ENCODE measurements at places on chromosomes 6 and 20. TPM values are rescaled to one million over a fixed set of nuclear protein-coding genes. Genes with fewer than 3 reads are reported as not detected.

PDE10A gene
- total RNA-seq = not detected

NKAIN2 gene
- total RNA-seq = not detected

GLP1R gene
- total RNA-seq = 0.12 TPM

HLA-DMA gene
- total RNA-seq = 12.7 TPM

TCEA2 gene
- 16.7 TPM for total RNA-seq

ATP9A gene
- 0.12 TPM for total RNA-seq

PBOV1 gene
- not detected for total RNA-seq

THBS2 gene
- total RNA-seq = not detected

MAP3K5 gene
- total RNA-seq = 9.4 TPM

CAP2 gene
- not detected for total RNA-seq

LCA5 gene
- total RNA-seq = 0.22 TPM

KCNK15 gene
- 0.96 TPM for total RNA-seq

ENPP3 gene
- 0.96 TPM for total RNA-seq

PNPLA1 gene
- not detected for total RNA-seq

AVP gene
- total RNA-seq = not detected

EPHA7 gene
- total RNA-seq = not detected

All from activated naive CD4-positive, alpha-beta T cell treated with anti-CD3 and anti-CD28 coated beads for 36 hours (primary cell).